A549 treated with Hydrocortisone at 1 μM for 4 hours (cell line): ENCODE measurements at places on chromosomes 7 and 10. TPM values are rescaled to one million over a fixed set of nuclear protein-coding genes. Genes with fewer than 3 reads are reported as not detected.

The RBM48 gene
- 5.7 to 8.3 TPM (median 6.0 TPM) in 5 replicates for total RNA-seq

The RAPGEF5 gene
- total RNA-seq = 0.07 to 0.25 TPM (median 0.18 TPM) in 5 replicates

The FAM13C gene
- 0.14 to 0.22 TPM in 2 of 5 replicates, not detected in the others for total RNA-seq

The ZNF800 gene
- 8.4 to 12.9 TPM (median 11.1 TPM) in 5 replicates for total RNA-seq

The LIPM gene
- total RNA-seq = not detected in 5 replicates

The NPY4R2 gene
- total RNA-seq = 19.0 to 27.9 TPM (median 23.1 TPM) in 5 replicates

The OR2A7 gene
- total RNA-seq = not detected in 5 replicates
